IPS-NIHi11 (cell line): ENCODE measurements at places on chromosomes 13 and 19.

GRCh38 chr19:33465834-33466233 lies 55.8 kb downstream of the PEPD start:
- DNase-seq = no peak

DNA sequence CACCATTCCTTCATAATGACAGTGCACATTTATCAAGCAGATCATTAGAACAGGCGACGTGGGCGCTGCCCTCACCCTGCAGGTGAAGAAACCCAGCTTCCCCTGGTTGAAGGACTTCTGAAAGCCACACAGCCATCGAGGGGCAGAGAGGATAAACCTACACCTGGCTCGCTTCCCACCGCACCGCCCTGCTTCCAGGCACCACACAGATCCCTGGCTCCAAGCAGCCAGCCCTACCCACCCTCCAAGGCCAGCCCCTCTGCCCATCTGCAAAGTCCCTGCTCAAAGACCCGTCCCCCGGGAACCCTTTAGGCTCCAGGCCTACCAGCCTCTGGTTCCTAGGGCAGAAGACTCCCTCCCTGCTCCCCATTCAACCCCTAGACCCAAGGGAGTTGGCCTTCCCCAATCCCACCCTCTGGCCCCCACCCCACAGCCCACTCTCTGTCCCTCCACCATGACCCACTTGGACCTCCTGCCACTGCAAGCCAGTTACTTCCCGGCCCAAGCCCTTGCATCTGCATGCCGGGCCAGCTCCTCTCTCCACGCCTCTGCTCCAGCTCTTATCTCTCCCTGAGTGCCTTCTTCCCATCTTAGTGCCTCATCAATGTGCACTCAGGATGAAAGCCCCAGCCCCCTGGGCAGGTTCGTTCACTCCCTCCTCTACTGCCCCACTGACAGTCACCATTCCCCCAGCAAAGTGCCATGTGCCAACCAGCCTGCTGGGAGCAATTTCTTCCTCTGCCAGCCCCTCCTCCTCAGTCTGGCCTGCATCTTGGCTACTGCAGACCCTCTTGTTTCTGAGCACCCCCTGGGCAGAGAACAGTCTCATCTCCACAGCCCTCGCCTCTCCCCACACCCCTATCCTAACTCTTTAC lies 28.0 kb downstream of the PEPD start:
- no peak for DNase-seq

GRCh38 chr19:3095441-3096191 lies 1.5 kb downstream of the GNA11 start:
- peak; percentile 84 for DNase-seq

DNA sequence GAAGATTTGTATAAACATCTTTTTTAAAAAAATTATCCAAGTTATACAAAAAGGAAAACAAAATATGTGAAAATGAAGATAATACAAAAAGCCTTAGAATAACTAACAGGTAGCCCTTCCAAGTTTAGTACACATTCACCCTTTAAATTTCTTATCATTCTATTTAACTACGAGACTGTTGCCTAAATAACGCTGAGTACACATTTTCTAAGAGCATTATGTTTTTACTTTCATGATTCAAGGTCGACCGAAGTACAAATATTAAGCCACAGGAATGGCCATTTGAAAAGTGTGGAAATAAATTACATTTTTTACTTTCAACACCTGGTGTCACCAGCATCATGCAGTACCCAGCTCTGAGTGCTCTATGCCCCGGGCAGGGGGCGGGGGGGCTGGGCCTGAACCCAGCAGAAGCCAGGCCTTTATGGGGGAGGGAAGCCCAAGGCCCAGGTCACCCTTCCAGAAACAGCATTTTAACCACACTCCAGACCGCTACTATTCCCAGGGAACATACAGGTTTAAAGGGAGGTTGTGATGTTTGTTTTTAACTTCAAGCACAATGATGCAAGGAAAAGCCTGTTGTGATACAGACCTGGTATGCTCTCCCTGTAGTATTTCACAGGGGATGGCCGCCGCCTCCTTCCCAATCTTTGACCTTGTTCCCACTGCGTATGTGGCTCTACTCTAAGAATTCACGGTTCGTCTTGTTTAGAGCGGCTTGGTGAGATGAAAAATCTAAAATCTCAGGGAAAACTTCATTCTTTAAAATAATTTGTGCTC lies 24.0 kb downstream of the GGACT start:
- DNase-seq = no peak

GRCh38 chr13:40337651-40338050 lies 328.8 kb downstream of the FOXO1 start:
- DNase-seq = no peak

DNA sequence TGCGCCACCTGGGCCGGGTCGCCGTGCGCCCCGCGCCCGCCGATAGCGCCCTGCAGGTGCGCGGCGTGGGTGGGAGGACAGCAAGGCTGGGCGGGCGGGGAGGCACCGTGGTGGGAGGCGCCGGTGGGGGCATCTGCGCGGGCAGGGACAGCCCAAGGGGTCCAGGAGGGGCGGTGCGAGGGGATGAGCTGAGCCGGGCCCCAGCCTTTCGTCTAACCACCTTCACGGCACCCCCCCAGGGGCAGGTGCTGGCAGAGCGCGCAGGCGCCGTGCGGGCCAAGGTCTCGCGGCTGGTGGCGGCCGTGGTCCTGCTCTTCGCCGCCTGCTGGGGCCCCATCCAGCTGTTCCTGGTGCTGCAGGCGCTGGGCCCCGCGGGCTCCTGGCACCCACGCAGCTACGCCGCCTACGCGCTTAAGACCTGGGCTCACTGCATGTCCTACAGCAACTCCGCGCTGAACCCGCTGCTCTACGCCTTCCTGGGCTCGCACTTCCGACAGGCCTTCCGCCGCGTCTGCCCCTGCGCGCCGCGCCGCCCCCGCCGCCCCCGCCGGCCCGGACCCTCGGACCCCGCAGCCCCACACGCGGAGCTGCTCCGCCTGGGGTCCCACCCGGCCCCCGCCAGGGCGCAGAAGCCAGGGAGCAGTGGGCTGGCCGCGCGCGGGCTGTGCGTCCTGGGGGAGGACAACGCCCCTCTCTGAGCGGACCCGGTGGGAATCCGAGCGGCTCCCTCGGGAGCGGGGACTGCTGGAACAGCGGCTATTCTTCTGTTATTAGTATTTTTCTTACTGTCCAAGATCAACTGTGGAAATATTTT lies 3.1 kb downstream of the KISS1R start:
- peak; percentile 43 for DNase-seq
